ENCODE measurements at places on chromosomes 13 and 19.
A peak's percentile ranks its signal among the peaks of the same experiment; 100 is the strongest.

GRCh38 chr19:13579388-13580060, 73.2 kb upstream of the CACNA1A start:
- DNase-seq: no peak

- no peak for DNase-seq
Measured at GRCh38 chr19:49676136-49676783, 811 bp upstream of the PRMT1 start.

DNA sequence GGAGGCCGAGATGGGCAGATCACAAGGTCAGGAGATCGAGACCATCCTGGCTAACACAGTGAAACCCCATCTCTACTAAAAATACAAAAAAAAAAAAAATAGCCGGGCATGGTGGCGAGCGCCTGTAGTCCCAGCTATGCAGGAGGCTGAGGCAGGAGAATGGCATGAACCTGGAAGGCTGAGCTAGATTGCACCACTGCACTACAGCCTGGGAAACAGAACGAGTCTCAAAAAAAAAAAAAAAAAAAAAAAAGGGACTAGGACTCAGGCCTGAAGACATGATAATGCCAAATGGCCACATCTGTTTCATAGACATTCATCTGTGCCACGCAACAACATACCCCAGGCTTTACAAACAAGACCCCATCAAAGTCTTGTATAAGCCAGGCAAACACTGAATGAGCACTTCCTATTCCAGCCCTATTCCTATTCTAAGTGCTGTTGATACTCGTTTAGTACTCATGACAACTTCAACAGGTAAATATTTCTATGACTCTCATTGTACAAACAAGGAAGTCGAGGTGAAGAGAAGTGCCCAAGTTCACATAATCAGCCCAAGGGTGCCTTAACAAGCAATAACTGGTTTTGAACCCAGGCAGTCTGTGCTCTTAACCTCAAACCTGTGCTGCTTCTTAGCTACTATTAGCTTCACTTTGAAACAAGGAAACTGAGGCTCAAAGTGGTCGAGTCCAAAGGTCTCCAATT, 1.7 kb downstream of the B9D2 start:
- DNase-seq: no peak

GRCh38 chr19:18423258-18424020, 4.2 kb downstream of the SSBP4 start:
- DNase-seq: no peak

GRCh38 chr13:40368127-40368891, 298.1 kb downstream of the FOXO1 start:
- no peak for DNase-seq

GRCh38 chr19:35455616-35456201, 7.7 kb downstream of the FFAR2 start:
- DNase-seq: no peak

GRCh38 chr13:66237411-66238062, 992.6 kb downstream of the PCDH9 start:
- no peak for DNase-seq

DNA sequence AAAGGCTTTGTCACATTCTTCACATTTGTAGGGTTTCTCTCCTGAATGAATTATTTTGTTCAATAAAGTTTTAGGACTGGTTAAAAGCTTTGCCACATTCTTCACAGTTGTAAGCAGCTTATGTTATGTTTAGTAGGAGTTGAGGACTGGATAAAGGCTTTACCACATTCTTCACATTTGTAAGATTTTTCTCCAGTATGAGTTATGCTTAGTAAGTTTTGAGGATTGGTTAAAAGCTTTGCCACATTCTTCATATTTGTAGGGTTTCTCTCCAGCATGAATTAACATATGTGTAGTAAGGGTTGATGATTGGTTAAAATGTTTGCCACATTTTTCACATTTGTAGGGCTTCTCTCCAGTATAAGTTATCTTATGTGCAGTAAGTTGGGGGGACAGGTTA, 79.9 kb downstream of the ZNF431 start:
- DNase-seq: no peak

DNA sequence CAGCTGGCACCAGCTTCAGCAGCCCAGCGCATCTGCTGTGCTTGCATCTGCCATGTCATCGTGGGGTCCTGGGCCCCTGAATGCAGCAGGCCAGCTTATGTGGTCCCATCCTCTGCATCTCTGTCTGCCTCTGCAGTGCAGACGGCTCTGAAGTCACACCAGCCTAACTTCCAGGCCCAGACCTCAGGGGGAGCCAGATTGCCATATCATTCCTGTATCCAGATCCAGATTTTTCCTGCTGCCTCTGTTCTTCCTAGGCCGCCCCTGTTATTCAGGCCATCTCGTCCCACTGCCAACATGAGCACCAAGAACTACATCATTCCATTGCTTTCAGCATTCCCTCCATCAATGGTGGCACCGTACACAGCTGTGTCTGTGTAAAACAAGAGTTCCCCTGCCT, 571.6 kb downstream of the UQCRFS1 start:
- DNase-seq: no peak

GRCh38 chr19:29964171-29964570, 22.1 kb downstream of the URI1 start:
- no peak for DNase-seq

GRCh38 chr19:34662919-34663318, 14.0 kb downstream of the SCGB2B2 start:
- DNase-seq: peak; percentile 66

GRCh38 chr13:109207622-109208021, 578.2 kb downstream of the MYO16 start:
- DNase-seq: no peak

GRCh38 chr19:1313695-1314613, 28.3 kb downstream of the EFNA2 start:
- no peak for DNase-seq

- no peak for DNase-seq
Measured at GRCh38 chr19:10998666-10999065, 37.8 kb downstream of the SMARCA4 start.

- no peak for DNase-seq
Measured at GRCh38 chr13:113981194-113981605, 7.3 kb upstream of the C13orf46 start.

GRCh38 chr13:106850973-106851650, 283.2 kb upstream of the ARGLU1 start:
- no peak for DNase-seq
